ENCODE measurements at places on chromosomes 2 and 18. TPM values are rescaled to one million over a fixed set of nuclear protein-coding genes. Genes with fewer than 3 reads are reported as not detected.

GRCh38 chr18:11995445-11996189, 14.3 kb downstream of the IMPA2 start:
- DNase-seq: no peak

DNA sequence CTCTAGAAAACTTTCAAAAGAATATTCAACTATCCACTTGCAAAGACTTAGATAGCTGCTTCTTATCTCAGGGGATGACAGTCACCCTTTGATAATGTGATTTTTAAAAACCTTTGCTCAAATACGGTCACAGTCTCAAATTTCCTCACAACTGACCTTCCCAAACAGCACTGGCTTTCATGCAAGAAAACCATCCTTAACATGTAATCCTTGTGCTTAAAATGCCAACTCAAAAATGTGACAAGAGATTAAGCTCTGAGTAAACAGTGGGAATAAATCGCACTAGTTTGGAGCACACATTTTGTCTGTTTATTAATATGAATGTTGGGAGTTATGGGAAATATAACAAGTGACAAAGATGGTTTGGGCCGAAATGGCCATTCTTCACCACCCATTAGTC, 87.5 kb upstream of the CCBE1 start:
- DNase-seq: no peak

DNA sequence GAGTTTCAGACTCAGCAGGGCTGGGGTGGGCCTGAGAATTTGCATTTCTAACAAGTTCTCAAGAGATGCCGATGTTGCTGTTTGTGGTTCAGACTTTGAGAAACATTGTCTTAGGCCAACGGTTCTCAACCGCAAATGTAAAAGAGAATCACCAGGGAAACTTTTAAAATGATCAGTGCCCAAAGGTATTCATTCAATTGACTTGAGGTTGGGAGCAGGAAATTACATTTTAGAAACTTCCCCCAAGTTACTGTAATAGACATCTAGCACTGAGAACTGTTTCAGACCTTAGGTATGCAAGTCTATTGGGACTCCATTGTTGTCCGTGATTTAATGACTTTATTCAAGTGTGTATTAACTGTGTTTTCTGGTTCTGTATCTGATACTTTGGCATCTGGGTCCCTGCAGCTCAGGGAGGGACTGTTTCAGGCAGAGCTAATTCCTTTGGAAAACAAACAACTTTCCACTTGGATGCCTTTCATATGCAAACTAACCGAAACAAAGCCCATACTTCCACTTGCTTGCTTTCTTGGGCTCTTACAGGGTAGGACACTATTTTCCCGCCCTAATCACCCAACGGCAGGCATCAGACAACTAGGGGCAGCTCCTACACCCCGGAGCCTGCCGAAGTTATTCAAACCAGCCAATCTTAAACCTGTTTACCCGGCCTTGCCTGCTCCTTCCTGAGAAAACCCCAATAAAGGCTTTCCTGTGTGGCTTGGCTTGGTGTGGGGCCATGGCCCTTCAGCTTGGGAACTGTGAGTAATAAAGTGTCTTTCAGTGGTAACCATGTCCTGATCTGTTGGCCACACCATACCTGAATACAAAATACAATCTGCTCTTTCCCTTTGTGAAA, 97.6 kb downstream of the POLE4 start:
- no peak for DNase-seq

C2orf15 gene
- polyA plus RNA-seq: 0.60 TPM

ZNF516 gene
- 16.1 TPM for polyA plus RNA-seq

- DNase-seq: no peak
Measured at GRCh38 chr18:26227051-26227670, 916 bp downstream of the TAF4B start.

DNA sequence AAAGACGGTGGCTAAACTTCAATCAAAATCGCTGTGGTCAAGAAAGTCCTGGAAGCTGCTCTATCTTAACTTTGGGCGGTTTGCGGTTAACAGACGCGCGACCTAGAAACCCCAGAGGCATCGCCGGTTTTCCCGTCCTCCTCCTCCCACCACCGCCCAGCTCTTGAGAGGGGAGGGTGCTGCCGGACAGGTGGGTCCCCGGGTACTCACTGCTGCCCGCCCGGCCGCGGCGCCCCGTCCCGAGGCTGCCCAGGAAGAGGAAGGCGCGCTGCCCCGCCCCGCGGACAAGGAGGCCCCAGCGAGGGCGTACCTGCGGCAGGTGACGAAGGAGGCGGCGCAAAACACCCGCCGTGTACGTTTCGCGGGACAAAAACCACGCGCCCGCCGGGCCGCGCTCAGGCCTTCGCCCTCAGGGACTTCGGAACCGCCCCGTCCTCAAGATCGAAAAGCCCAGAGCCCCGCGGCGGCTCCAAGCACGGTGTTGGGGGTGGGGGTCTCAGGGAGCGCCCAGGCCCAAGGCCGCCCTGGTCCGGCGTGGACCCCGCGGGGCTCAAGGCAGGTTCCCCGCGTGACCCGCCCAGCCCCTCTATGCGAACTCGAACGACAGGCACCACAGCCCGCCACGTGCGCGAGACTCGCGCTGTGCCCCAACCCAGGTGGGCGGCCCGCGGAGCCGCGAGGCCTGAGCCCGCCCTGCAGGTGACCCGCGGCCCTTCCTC, at the start of gene SH3YL1:
Gene SH3YL1 (minus strand): TSS at position 259 of the 719 bp plus-strand sequence. CDS start 48 bp downstream, at position 211.
- DNase-seq: no peak

DNA sequence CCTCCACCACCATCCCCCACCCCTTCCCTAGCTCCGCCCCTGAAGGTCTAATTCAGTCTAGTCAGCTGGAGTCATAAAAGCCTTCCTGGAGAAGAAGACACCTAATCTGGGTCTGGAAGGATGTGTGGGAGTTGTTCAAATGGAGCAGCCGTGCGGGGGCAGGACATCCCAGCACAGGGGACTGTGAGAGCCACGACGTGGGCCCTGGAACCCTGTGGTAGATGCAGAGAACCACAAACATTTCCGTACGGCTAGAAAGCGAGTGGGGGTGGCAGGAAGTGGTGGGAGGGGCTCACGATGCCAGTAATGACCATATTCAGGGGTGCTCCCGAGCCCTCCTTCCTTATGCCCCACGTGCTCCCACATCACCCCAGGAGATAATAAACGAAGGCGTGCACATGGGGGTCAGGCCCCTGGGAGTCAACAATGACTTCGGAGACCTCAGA, 20.9 kb upstream of the COL6A3 start:
- DNase-seq: no peak

DNA sequence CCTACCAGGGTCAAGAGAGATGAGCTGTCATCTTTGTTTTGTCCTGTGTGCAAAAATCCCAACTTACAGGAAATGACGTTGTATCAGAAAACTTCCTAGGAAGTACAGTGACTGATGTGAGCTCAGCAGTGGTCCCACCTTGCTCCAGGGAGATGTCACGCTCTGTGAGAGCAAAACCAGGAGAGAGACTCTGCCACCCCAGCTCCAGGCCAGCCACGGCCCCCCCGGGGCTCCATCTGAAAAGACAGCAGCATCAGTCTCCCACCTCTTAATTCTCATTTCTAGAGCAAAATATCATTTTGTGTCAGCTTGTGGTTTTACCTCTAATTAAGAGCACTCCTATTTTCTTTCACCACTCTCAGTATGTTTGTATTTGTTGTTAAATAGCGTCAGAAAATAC, 57.5 kb downstream of the MYL12B start:
- DNase-seq: no peak

- DNase-seq: no peak
Measured at GRCh38 chr2:129080715-129081476, 762.2 kb upstream of the HS6ST1 start.

Measured in urinary bladder (tissue), 4 donors.